Astrocyte (in vitro differentiated cells and primary cell): ENCODE measurements at places on chromosomes 11 and 22. TPM values are rescaled to one million over a fixed set of nuclear protein-coding genes. Genes with fewer than 3 reads are reported as not detected.

Gene SLC22A8
- total RNA-seq = not detected in 2 replicates

Gene OR4A47
- not detected in 2 replicates for total RNA-seq

DNA sequence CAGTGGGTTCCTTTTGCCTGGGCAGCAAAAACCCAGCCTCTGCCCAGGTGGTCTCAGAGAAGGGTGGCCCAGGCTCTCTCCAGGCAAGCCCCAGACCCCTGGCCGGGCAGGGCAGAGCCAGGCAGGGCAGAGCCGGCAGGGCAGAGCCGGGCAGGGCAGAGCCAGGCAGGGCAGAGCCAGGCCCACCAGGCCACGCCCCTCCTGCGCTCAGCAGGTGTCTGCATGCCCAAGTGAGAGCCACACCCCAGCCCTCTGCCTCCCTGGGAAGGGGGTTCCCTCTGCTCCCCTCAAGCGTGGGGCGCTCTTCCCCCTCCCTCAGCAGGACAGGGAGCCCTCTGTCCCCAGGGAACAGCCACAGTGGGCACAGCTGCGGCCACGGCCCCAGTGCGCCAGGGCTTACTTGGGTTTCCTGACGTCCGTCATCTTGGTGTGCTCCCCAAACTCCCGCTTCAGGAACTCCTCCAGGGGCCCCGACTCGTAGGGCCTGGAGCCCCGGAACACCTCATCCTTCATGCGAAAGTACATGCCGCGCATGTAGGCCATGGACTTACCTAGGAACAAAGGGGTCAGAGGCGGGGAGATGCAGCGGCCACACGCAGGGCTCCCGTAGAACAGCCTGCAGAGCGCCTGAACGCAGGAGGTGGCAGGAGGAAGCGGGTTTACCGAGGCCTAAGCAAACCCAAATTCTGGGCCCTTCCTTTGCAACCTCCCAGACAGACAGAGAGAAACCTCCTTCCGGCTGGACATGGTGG is 10.1 kb upstream of the BAIAP2L2 start:
- no peak overlapping the region for H3K4me3 ChIP-seq
- no peak overlapping the region for H3K27ac ChIP-seq
- DNase-seq = no peak
- no peaks in the 10 kb centered on the region for H3K36me3 ChIP-seq
- no peaks in the 10 kb centered on the region for H3K4me1 ChIP-seq
- H3K27me3 ChIP-seq = no peaks in the 10 kb centered on the region

- H3K4me1 ChIP-seq = no peaks in the 10 kb centered on the region
- H3K4me3 ChIP-seq = no peak overlapping the region
- H3K36me3 ChIP-seq = no peaks in the 10 kb centered on the region
- peak; percentile 33 for DNase-seq
- no peak overlapping the region for H3K27ac ChIP-seq
Measured at GRCh38 chr11:15258433-15259165, 143.9 kb downstream of the INSC start.

GRCh38 chr11:15163136-15163535 is 48.4 kb downstream of the INSC start:
- H3K27me3 ChIP-seq = no peaks in the 10 kb centered on the region
- no peak overlapping the region for H3K4me3 ChIP-seq
- H3K27ac ChIP-seq = no peak overlapping the region
- H3K4me1 ChIP-seq = peaks cover 7% of the 10 kb centered on the region

Gene FOLR1
- 3.2 and 3.6 TPM in 2 replicates for total RNA-seq
